HEK293T (cell line): ENCODE measurements at places on chromosomes 5 and 9.

DNA sequence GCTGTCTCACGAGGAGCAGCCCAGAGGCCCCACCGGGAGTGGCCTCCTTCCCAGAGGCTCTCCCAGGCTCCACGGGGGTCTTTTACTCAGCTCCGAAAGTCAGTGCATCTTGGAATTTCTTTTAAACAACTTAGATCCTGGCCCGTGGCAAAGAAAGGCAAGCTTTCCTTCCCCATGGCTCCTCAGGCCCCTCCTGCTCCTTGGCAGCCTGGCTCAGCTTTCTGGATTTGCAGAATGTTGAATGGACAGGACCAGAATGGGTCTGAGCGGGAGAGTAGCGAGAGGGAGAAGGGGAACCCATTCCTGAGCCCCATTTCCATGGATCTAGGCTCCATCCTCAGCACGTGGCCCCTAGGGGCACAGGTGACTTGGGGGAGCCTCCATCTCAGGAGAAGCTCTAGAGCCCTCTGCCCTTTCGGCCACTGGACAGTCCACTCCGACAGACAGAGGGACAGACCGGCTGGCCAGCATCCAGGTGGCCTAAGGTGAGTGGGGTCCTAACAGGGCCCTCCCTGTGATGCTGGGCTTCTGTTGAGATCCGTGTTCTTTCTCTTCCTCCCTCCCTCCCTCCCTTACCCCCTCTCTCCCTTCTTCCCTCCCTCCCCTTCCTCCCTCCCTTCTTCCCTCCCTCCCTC lies 173.9 kb upstream of the PPP1R26 start:
- no peak for DNase-seq

DNA sequence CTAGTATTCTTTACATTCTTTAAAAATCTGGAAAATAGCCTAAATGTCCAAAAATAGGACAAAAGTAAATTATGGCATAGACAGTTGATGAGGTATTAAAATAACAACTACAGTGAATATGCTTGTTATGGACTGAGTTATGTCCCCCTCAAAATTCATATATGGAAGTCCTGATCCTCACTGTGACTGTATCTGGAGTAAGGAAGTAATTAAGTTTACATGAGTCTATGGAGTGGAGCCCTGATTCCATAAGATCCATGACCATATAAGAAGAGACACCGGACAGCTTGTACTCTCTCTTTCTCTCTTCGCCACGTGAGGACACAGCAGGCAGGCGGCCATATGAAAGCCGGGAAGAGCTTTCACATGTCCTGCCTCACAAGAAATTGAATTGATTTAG lies 28.6 kb upstream of the C5orf58 start:
- no peak for DNase-seq

DNA sequence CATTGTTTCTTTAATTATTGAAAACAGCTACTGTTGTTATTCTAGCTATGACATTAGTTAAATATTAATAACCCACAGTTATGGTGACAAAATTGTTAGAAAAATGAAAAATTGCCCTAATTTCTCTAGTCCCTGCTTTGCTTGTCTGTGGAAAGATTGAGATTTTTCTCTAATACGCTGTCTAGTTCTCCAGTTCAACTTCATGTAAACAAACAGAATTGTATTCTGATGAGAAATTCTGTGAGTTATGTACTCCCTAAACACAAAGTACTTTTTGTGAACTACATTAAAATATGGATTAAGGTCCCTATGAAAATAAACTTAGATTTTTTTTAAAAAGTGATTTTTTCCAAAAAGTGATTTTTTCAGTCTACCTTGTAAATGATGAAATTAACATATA lies 8.7 kb downstream of the SLF1 start:
- DNase-seq: no peak

DNA sequence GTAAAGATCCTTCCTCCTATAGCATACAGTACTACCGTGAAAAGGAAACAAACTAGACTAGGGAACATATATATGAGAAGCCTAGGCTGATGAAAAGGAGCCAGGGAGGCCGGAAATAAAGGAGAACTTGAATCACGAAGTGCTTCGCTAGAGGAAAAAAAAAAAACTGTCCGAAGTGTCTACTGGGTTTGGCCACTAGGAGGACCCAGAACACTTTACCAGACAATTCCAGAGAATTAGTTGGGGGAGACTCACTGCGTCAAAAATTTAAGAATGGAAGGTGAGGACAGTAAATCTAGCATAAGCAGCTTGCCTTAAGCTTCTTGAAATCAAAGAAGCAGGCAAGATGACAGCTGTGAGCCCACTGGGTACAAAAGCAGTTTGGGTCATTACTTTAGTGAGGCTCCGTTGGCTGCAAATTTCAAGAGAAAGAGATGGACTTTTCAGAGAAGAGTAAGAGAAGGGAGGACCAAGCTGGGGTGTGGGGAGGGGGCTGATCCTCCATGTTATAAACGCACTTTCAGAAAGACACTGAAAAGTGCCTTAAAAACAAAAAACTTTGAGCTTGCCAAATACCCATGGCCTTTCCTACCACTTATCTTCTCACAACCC lies 47.4 kb downstream of the P4HA2 start:
- peak; percentile 62 for DNase-seq

- no peak for DNase-seq
Observed at GRCh38 chr9:25377039-25377438, 301.2 kb downstream of the TUSC1 start.

GRCh38 chr5:139399501-139400121 lies 4.3 kb downstream of the SPATA24 start:
- no peak for DNase-seq

DNA sequence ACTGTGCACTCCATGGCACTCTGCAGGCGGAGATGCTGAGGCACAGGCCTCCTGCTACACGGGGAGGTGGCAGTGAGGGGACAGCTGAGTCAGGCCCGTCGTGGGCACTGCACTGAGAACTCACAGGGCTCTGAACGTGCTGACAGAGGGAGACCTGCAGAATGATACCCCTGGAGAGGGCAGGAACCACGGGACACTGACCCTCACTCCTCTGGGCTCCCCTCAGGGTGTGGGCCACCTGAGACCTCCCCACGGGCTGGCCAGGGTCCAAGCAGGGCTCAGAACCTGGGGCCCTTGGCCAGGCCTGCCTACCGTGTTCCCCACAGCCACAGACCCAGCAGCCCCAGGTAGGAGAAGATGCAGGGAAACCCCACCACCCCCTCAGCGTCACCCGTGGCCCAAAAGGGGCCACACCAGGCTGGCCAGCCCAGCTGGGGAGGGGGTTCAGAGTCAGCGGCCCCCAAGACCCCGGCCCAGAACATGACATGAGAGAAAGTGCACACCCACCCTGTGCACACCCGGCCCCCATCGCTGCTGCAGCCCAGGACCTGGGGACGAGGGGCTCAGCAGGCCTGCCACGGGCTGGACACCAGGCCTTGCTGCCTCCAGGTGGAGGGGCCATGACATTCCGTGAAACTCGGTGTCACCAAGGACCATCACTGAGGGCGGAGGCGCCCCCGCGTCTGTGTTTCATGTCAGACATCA lies 30.9 kb downstream of the GLT6D1 start:
- no peak for DNase-seq

- no peak for DNase-seq
Observed at GRCh38 chr5:163813900-163814299, 308.5 kb downstream of the MAT2B start.

DNA sequence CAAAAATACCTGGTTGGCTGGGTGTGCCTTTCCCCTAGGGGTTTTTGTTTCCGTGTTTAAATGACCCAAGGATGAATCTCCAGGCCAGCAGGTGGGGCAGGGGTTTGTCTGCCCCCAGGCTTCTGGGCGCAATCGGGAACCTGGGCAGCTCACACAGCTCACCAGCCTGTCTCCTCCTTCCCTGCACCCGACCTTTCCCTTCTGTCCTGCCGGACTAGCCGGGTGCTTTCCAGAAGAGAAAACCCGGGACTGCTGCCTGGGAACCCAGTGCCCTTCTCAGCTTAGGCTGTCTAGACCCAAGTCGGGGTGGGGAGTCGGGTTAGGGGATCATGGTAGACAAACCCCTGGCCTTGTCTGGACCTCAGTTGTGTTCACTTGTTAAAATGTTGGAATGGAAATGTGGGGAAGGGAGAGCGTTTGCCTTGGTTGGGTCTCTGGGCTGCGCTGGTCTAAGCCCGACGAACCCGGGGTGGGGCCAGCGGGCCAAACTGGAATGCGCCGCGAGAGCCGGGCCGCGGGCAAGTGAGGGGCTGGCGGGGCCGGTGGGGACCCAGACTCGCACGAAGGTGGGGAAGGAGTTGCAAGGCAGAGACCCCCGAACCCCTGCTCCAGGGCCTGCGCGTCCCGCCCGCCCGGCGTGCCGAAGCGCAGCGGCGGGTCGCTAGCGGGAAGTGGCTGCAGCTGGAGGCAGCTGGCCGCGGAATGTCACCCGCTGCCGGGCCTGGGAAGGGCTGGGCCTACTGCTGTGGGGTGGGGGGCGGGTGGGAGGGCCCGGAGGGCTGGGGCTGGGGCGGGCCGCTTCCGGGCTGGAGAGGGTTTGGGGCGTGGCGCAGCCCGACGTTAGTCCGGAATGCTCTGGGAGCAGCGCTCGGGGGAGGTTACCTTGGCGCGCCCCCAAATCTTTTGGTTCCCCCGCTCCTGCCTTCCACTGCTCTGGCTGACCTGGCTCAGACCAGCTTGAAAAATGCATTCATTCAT lies 84.6 kb downstream of the DAB2IP start:
- no peak for DNase-seq

DNA sequence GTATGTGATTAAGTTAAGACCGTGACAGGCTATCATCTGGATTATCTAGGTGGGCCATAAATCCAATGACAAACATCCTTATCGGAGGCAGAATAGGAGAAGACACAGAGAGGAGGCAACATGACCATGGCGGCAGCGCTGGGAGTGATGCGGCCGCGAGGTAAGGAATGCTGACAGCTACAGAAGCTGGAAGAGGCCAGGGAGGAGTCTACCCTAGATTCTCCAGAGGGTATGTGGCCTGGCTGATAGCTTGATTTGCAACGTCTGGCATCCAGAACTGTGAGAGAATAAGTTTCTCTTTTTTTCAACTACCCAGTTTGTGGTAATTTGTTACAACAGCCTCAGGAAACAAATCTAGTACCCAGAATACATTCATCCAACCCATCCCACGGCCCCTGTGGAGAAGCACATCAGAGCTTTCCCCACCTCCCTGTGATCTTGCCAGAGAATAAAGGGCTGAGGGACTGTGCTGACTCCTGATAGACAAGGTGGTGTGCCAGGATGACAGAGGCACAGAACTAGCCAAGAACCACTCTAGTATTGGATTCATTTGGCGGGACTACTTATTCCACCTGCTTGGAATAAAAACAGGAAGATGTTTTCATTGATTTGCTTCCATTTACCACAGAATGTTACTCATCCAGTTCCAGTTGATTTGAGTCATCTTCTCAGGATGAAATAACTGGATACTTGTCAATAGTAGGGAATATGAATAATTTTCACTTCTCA lies 187.4 kb downstream of the MAN2A1 start:
- no peak for DNase-seq

GRCh38 chr5:146860213-146860893 lies 18.2 kb downstream of the PPP2R2B start:
- DNase-seq: no peak

- no peak for DNase-seq
Observed at GRCh38 chr9:36488389-36488756, 84.3 kb upstream of the MELK start.

- DNase-seq: no peak
Observed at GRCh38 chr5:36396640-36397039, 94.9 kb upstream of the RANBP3L start.

DNA sequence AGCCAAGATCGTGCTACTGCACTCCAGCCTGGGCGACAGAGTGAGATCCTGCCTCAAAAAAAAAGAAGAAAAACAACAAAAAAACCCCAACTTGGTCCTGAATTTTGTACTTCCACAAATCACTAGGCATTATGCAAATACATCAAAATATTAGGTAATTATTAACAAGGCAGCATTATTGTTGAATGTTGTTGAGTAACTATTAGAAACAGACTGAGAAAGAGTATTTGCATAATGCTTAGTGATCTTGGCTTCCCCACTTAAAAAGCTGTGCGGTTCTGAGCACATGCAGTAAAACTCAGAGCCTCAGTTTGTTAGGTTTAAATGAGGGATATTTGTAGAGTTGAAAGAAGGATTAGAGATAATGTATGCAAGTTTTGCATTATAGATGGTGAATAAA lies 64.2 kb downstream of the SCAMP1 start:
- no peak for DNase-seq
